Stimulated activated CD8-positive, alpha-beta memory T cell treated with anti-CD3 and anti-CD28 coated beads, Interleukin-4, amount 100 ng/mL, for 1 hour (primary cell): ENCODE measurements at places on chromosomes 1 and 21.

DNA sequence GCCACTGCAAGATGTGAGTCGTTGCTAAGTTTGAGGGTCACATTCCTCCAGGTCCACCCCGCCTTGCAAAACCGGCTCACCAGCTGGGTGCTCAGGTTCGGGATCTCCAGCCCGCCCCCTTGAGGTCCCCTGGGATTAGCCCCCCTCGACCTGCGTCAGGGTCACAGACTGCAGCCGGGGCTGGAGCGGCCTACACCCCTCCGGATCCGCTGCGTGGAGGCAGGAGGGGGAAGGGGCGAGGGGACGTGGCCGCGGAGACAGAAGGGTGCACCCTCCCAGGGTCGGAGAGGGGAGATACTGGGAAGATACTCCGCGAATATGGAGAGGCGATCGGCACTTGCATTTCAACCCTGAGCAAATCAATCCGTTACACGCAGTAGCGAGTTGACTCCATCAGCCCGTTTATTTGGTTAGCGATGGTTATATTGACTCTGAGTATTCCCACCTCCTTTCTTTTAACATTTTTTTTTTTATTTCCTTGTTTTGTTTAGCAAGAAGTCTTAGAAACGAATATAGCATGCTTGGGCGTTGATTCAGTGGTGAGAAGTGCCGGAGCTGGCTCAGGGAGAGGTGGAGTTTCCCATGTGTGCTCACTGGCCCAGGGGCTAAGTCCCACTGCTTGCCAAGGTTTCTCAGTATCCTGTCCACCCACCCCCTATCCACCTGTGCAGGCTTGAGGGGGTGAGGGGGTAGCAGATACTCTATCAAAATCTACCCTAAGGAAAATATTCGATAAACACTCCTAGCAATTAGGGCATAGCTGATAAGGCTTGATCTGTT is 997 bp downstream of the IFNAR2 start:
- no peak for DNase-seq

GRCh38 chr1:186502087-186502486 is 41.2 kb upstream of the PDC start:
- DNase-seq: no peak

DNA sequence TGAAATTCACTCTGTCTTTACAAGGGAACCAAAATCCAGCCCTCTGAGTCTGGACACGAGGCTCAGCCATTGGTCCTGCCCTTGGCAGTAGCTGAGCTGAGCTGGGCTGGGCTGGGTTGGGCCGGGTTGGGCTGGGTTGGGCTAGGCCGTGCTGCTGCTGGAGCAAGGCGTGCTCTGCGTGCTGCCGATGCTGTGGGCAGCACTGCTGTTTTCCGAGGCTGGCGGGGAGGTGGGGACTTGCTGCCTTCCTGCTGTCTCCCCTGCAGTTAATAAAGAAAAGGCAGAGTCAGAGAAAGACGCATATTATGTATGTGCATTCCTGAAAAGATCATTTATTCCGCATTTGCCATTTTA is 182.9 kb downstream of the CDC7 start:
- DNase-seq: no peak

GRCh38 chr1:174077749-174078490 is 55.8 kb upstream of the RC3H1 start:
- DNase-seq: no peak

- DNase-seq: no peak
Measured at GRCh38 chr1:52028328-52028727, 5.3 kb downstream of the KTI12 start.

DNA sequence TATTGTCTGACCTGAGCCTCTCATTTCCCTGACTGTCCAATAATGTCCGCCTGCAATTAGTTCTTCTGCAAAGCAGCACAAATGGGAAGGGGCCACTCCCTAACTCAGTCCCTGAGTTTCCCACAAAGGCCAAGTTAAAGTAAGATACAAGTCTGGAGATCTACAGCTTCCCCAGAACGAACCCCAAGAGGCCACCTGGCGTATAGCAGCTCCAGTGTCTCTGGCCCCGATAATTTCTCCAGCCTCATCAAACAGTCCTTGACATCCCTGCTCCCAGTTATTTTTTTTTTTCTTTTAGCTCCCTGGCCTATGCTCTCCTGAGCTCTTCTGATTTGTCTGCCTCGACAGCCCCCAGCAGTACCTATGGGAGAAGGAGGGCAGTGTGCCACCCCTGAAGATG is 8.1 kb upstream of the ACKR1 start:
- DNase-seq: no peak

DNA sequence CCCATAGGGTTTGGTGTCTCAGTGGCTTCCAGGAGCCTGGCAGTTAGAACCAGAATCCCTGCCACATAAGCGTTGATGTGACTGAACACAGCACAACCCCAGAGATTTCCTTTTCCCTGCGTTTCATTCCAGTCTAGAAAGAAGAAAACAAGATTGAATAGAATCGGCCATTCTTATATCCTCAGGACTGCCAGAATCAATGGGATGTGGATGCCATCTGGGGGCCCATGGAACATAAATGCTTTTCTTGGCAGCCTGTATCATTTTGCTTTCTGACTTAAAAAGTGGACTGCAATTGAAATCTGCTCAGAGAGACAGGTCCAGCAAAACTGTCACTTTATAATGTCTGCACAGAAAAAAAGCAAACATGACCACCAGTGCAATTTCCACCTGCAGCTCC is 80.3 kb downstream of the DISC1 start:
- DNase-seq: no peak

DNA sequence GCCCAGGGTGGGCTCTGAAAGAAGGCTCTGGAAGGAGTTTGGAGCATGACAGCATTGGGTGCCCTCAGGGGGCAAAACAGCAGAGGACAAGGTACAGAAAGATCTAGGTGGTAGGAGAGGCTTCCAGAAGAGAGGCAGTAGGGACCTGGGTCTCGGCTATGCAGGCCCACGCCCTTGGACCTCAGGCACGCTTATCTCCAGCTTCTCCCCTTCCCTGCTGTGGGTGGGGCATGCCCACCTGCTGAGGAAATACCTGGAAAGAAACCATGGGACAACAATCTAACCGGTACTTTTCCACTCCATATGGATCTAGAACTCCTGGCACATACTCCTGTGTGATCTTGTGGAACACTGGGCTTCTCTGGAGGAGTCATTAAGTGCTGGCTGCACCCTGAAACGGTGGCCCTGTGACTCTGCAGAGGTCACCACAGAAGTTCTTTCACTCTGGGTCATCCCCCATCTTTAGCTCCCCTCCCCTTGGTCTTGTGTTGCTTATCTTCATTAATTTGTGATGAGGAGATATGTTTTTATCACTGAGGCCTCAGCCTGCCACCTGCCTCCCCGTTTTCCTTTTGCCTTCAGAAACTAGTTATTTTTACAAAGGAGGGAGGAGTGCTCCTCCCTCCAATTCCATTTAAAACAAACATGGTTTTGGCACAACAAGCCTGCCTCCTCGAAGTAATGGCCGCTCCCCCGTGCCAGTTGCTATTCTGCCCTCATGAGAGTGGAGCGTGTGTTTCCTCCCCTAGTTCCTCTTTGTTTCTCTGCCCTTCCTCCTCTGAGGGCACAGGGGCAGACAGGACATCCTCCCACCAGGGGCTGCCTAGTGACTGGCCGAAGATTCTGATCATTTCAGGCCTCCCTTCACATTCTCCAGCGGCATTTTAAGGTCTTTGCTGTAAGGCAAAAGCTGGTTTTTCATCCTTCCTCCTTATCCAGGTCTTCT is 78.0 kb upstream of the ATP5PO start:
- no peak for DNase-seq

- no peak for DNase-seq
Measured at GRCh38 chr1:45730075-45730779, 20.2 kb downstream of the IPP start.

DNA sequence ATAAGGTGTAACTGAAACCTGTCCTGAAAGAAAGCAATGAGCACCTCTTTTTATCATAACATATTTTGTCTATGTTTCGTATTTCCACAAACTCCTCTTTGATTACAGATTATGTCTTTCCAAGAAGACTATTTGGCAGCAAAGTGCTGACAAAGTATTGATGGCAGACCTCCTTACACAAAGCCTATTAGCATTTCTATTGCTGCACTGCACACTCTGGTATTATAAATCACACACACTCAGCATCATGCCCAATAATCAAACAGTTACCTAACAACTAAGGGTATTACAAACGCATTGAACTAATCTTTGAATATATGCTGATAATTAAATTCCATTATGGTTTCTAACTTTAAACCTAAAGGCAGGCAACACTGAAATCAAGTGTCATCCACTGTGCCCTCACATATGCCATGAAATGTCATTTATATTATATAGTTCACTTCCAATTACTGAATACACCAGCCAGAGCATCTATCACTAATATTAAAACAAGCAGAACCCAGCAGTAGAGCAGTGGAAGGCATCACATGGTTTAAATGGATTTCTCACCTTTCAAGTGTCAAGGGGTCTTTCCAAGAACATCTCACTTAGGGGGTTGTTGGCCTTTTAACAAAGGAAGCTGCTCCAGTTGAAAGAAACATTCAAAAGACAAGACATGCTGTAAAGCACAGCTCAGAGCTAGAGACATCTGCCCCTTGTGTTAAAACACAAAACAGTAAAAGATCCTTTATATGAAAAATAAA is 239.1 kb downstream of the RERE start:
- no peak for DNase-seq

DNA sequence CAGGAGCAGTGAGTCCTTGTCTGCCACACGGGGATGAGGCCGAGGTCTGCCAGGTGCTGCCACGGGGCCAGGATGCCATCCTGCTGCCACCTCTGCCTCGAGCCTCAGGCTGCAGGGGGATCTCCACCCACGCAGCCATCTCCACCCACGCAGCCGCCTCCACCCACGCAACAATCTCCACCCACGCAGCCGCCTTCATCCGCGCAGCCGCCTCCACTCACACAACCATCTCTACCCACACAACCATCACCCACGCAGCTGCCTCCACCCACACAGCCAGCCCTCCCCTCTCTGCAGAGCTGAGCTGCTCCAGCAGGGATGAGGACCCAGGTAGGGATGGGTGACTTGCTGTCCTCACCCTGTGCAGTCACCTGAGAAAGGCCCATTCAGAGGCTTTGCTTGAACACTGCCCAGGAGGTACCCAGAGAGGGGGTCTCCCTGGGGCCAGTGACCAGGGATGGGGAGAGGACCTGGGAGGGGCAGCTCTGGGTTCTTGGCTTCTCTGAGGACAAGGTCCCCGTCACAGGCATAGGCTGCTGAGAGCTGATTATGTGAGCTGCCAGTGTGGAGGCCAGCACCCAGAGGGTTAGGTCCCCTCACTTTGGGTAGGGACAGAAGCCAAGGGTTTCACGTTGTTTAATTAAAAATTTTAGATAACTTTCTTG is 46.6 kb upstream of the TTC34 start:
- no peak for DNase-seq

GRCh38 chr1:87501738-87502137 is 173.1 kb downstream of the LMO4 start:
- DNase-seq: no peak

GRCh38 chr1:66371233-66372005 is 162.5 kb upstream of the SGIP1 start:
- DNase-seq: no peak

DNA sequence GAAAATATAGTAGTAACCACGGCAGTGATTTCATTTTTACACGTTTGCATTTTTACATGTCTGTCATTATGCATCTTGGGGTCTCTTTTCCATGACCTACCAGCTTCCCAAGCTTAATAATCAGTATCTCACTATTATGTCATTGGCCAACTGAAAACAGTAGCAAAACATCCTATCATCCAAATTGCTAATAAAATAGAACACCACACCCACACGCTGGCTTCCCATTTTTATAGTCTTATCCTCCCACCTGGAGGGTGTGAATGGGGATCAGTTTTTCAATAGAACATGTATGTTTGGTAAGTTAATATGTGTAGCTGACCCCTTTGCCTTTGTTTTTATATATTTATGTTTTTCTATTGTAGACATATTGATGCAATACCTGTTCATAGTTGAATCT is 11.8 kb downstream of the TFF3 start:
- no peak for DNase-seq

- DNase-seq: no peak
Measured at GRCh38 chr1:92038695-92039346, 9.0 kb downstream of the EPHX4 start.

DNA sequence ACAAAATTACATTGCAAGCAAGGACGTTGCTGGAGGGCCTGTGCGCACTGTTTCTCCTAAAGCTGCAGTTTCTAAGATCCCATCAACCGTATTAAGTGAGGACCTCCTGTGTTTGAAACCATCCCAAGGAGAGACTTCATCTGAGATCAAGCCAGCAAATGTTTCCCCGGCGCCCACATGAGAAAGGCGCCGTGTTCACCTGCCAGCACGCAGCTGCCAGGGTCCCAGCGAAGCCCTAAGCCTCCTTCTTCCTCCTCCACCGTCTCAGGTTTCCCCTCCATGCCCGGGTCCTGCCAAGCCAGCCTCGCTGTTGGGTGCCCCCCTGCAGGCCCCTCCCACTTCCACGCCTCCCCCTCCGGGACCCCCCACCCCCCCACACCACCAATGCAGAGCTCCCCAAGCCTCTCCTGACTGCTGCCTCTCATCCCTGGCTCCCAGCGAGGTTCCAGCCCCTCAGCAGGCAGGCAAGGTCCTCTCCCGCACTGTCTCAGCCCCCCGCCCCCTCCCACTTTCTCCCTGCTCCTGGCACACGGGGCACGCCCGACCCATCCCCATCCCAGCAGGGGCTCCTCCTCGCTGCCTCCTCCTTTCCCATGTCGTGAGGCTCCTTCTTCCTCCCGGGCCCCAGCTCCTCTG is 8.6 kb upstream of the TFF1 start:
- DNase-seq: no peak

- no peak for DNase-seq
Measured at GRCh38 chr1:21046132-21046531, 130.6 kb downstream of the EIF4G3 start.

DNA sequence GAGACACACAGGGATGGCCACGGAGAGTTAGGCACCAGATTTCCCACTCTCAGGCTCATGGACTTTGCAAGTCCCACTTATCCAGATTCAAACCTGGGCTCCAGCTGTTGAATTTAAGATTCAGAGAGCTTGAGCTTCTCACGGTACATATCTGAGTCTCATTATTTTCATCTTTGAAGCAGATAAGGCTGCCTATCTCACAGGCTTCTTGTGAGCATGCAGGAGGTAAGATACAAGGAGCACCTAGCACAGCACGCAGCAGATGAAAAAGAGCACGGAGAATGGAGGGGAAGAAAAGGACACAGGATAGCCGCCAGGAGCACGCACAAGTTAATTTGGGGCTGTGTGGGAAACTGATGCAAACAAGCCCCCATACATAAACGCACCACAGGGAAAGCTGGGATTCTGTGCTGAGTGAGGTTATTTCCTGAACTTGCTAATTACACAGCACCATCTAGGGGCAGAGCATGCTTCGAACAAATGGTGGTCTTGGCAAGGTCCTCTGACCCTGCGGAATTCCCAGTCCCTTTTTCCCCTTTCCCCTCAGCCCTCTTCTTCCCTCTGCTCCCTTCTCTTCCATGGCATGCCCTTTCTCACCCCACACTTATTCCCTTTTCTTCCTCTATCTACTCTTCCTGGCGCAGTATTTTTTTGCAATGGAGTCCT is 134.7 kb upstream of the VANGL1 start:
- DNase-seq: no peak

- no peak for DNase-seq
Measured at GRCh38 chr21:29481641-29482040, 182.9 kb downstream of the BACH1 start.

- no peak for DNase-seq
Measured at GRCh38 chr1:222061711-222062359, 319.9 kb upstream of the DUSP10 start.
